Trophoblast cell (in vitro differentiated cells and primary cell): ENCODE measurements at places on chromosomes 2 and 18.

- DNase-seq, result peak; percentile 94
Measured at GRCh38 chr2:98086491-98087446, at the start of gene VWA3B. VWA3B (plus strand) TSS chr2:98087167; CDS start chr2:98093093, 5,926 bp downstream.

DNA sequence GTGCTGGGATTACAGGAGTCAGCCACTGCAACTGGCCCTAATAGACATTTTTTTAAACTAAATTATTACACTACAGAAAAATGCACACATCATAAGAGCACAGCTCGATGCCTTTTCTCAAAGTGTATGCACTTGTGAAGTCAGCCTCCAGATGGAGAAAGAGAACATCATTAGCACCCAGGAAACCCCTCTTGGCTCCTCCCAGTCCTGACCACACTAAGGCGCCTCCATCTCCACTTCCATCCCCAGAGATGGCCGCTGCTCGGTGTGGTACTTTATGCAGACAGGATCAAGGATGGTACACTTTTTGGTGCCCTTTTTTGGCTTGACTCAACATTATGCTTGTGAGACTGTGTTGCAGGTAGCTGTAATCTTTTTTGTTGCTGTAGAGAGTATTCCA is 34.8 kb downstream of the RRM2 start:
- DNase-seq, result no peak

- DNase-seq, result peak; percentile 81
Measured at GRCh38 chr2:202376460-202377206, 506 bp downstream of the BMPR2 start.

DNA sequence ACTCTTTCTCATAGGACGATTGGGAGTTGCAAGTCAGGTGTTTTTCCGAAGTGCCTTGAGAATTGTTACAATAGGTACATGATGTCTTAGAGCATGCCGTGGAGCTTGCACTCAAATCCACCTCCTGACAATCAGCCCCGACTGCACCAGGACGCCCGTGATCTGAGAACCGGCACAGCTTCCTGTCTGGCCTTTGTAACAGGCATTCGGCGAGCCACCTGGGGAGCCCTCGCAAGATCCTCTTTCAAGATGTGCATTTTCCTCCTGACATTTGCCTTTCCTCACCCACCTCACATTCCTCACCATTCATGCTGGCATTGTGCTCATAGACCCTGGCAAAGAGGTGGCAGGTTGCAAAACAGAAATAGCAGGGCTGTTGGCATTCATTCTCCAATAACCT is 427.3 kb downstream of the GALR1 start:
- no peak for DNase-seq

- no peak for DNase-seq
Measured at GRCh38 chr2:11375025-11375688, 30.7 kb upstream of the ROCK2 start.

DNA sequence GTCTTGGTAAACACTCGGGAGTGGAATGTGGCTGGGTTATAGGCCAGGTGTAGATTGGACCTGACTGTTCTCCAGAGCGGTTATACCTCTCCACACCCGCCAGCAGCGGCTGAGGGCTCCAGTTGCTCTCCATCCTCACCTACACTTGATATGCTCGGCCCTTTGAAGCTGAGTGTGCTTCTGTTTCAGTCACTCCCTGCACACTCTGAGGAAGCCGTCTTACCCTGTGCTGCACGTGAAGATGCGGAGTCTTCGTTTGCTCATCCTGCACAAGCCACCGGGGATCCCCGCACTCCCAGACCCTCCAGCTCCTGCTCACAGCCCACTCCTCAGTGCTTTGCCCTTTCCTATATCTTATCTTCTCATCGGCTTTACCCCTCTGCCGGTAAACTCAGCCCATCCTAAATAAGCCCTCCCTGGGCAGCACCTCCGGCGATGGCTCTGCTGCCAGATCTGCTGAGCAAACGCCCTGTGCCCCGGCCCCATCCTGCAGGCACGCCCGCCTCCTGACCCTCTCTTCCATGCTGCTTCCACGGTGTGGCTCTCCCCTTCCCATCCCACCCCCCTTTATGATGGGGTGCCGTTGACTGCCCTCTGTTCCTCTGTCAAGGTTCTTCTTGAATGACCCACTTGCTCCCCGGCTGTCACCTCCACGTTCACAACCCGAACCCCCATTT is 47.3 kb upstream of the ODC1 start:
- DNase-seq, result no peak

DNA sequence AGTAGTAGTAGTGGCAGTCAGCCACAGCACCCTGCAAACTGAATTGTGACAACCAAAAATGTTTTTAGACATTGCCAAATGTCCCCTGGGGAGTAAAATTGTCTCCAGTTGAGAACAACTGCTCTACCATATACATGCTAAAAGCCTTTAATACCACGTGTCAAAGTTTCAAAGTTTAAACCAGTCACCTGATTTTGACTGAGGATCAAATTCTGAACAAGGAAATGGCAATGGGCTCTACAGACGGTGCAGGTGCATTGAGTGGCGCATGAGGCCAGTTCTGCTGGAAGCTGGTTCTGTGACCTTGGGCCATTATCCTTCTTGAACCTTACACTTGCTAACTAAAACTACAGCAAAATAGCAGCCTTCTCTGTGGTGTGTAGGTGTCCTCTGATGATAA is 85.0 kb downstream of the LIPG start:
- no peak for DNase-seq

GRCh38 chr2:120499784-120500495 is 154.0 kb downstream of the INHBB start:
- DNase-seq, result no peak

- peak; percentile 98 for DNase-seq
Measured at GRCh38 chr2:181977661-181978350, 7.8 kb upstream of the PPP1R1C start.

DNA sequence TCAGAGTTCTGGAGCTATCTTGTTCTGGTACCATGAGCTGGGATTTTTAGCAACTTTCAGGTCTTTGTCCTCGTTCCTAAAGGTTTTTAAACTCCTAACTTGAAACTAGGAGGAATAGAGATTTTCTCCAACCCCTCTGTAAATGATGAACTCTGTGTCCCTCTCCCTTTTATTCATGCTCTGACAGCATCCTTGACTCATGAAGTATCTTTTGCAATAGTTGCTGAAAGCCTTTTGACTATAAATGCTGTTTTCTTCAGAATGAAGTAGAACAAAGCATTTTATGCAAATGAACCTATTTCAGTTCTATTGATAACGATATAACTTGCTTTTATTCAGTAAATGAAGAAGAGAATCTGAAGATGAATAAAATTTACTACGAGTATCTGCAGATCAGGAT is 17.0 kb upstream of the MAPRE2 start:
- no peak for DNase-seq

- no peak for DNase-seq
Measured at GRCh38 chr18:13989199-13989598, 73.9 kb upstream of the MC2R start.

DNA sequence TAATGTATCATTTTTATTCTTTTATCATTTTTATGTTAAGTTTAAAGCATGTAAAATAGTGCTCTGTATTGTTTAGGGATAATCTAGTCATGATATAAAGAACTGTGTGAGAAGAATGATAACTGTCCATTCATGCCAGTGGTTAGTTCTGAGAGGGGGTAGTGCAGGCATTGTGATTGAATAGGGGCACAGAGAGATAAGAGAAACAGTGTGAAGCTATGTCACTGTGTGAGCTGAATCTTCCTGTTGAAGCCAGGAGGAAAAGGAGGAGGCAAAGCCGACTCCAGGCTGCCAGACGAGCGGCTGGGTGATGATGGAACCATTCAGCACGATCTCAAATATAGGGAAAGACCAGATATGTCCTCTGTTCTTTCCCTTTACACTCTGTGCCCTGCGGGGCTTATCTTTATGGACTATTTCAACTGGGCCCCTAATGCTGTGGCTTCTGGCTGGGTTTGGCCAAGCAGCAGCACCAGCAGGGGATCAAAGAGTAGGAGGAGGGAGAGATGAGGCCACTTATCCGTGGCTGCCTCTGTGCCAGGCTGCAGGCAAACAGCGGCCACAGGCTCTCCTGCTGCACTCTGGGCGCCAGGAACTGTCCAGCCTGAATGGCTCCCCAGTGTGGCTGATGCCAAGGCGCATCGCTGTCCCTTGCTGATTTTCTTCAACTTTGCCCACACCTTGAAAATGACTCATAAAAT is 128.0 kb downstream of the SPP2 start:
- DNase-seq, result no peak

DNA sequence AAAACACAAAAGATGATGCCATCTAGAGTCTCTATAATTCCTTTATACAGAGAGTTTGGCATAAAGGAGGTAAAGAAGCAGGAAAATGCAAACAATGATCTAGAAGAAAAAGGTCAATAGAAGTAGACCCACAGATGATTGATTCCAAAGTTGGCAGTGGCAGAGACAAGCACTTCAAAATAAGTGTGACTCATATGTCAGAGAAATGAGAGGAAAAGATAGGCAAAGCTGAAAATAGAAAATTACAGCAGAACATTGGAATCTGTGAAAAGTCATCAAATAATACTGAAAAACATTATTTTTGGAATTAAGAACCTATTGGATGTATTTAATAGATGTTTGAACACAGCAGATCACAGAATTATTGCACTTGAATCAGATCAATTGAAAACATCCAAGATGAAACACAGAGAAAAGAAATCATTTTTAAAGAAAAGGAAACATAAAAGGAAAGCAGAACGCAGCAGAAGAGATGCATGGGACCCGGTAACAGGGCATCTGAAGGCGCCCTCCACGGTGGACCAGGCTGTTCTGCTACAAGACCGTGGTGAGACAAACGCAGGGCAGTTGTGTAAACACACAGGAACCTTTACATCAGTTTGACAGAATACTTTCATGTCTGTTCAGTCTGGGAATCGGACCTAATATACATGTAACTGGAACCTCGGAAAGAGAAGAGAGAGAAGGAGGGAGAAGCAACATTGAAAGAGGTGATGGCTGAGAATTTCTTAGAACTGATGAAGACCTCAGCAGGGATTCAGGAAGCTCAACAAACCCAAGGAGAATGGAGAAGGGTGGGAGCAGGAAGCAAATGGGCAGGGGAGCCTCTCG is 74.6 kb upstream of the GPC1 start:
- DNase-seq, result no peak

GRCh38 chr2:120279708-120280107 is 27.1 kb downstream of the RALB start:
- DNase-seq, result no peak

- DNase-seq, result no peak
Measured at GRCh38 chr18:72849671-72850070, 18.1 kb downstream of the NETO1 start.

GRCh38 chr2:140275427-140275826 is 1495.2 kb upstream of the NXPH2 start:
- peak; percentile 3 for DNase-seq

GRCh38 chr2:238761868-238762267 is 86.0 kb upstream of the TWIST2 start:
- DNase-seq, result no peak

DNA sequence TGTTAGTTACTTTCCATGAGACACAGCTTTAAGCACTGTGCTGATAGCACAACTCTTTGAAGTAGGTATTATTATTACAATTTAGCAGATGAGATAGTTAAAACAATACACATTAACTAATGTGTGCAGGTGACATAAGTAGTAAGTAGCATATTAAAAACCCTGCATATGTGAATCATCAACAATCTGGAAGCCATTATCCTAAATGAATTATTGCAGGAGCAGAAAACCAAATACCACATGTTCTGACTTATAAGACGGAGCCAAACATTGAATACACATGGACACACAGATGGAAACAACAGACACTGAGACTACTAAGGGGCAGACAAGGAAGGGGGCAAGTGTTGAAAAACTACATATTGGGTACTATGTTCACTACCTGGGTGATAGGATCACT is 300.3 kb upstream of the GULP1 start:
- no peak for DNase-seq

DNA sequence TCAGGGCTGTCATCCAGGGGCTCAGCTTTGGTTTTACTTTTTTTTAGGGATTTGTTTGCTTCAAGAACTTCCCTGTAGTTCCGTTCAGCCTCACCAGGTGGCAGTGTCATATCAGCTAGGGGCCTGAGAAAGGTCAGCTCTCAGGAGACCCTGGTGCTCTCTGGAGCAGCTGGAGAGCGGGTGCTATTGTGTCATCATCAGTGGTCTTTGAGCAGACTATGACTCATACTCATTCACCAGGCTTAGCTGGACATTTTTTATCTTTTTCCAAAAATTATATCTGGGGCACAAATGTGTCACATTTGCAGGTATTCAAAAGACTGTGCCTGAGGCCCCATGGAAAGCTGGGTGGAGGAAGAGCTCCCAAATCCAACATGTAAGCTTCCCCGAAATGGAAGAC is 24.4 kb downstream of the ZNF892 start:
- DNase-seq, result peak; percentile 87

- peak; percentile 57 for DNase-seq
Measured at GRCh38 chr2:101698014-101698843, 722 bp downstream of the MAP4K4 start.

GRCh38 chr2:195662138-195662537 is 5.1 kb downstream of the SLC39A10 start:
- DNase-seq, result no peak

- no peak for DNase-seq
Measured at GRCh38 chr2:144642131-144642530, 122.2 kb upstream of the ZEB2 start.

- no peak for DNase-seq
Measured at GRCh38 chr2:100029460-100029859, 112.9 kb downstream of the AFF3 start.

DNA sequence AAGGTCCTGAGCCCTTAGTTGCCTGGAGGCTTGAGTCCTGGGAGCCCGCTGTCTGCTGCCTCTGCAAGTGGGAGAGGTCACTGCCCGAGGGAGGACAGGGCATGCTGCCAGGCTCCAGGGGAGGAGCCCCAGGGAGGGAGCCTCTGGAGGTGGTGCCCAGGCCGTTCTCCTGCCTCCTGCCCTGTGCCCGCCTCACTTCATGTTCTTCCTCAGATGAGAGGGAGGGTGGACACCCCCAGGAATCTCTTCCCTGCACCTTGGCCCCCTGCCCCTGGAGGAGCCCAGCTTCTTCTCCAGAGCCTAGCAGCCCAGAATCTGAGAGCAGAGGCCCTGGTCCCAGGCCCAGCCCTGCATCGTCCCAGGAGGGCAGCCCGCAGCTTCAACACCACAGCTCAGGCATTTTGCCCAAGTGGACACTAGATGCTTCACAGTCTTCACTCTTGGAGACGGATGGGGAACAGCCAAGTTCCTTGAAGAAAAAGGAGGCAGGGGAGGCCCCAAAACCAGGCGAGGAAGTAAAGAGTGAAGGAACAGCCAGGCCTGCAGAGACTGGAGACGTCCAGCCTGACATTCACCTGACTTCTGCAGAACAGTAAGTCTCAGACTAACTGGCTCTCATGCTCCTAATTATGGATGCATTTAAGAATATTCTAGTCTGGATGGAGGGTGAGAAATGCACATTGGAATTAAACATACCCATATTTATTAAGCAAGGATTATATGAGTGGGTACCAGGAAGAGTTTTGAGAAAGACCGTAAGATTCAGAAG is 12.1 kb downstream of the PSD4 start:
- no peak for DNase-seq

GRCh38 chr18:22399949-22400348 is 17.8 kb downstream of the CTAGE1 start:
- no peak for DNase-seq

- DNase-seq, result no peak
Measured at GRCh38 chr2:15727396-15728244, 136.0 kb downstream of the DDX1 start.
